ENCODE measurements at places on chromosomes 16 and 17.

DNA sequence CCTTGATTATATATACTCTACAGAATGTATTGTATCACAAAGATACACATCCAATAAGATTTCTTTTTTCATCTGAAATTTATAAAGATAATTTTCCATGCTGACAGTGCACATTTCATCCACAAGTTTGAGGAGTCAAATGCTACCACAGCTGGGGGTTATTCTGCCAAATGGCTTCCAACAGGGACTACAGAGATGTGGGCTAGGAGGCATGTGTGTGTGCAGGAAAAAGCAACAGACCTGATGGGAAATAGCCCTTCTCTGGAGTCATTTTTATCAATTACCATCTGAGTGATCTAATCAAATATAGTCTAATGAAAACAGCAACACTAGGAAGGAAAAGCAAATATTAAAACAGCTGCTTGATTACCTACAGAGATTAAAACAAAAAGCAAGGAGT lies 290.5 kb downstream of the CEP112 start:
- DNase-seq, result no peak

- DNase-seq, result no peak
Measured at GRCh38 chr16:3957344-3957980, 76.9 kb upstream of the CREBBP start.

- no peak for DNase-seq
Measured at GRCh38 chr16:28875134-28876018, 2.9 kb upstream of the ATP2A1 start.

DNA sequence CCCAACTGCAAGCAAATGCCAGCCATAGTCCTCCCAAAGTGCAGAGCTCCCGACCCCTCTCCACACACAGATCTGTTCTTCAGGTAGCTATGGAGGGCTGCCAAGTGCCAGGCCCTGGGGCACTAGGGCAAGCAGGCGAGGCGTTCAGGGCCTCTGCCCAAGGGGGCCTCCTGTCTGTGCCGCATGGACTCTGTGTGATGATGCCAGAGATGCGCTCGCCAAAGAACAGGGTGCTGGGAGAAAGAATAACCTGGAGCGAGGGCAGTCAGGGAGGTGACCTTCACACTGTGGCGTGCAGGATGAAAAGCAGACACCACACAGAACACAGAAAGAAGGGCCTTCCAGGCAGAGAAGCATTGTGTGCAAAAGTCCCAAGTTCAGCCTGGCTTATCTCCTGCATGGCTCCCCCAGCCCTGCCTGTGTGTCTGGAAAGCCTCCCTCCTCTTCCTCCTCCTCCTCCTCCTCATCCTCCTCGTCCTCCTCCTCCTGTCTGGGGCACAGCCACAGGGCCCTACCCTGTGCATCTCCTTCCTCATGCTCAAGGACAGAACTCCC lies 44.2 kb downstream of the PEMT start:
- DNase-seq, result no peak

GRCh38 chr16:55274391-55274790 lies 49.6 kb upstream of the IRX6 start:
- no peak for DNase-seq

DNA sequence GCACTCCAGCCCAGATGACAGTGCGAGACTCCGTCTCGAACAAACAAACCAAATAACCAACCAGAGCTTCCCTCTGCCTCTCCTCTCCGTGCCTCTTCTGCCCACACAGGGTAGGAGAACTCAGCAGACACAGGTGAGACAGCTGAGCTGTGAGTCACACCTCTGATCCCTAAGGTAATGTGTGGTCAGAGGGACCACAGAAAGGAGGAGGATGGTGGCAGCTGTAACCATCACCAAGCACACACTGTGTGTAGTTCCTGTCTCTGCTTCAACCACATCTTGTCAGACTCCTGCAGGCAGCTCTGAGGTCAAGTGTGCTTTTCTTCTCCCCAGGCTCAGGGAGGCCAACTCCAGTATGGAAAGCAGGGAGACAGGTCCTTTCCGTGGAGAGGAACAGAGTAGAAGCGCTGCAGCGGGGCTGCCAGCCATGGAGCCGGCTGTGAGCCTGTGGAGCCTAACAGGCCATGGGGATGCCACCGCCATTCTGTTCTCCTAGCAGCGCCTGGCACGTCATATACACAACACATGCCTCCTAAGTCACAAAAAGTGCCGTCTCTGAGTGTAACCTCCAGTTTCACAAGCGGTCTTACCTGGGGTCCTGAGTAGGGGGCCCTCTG lies 7.1 kb downstream of the NUDT16L1 start:
- no peak for DNase-seq

- no peak for DNase-seq
Measured at GRCh38 chr17:70123193-70123592, 46.1 kb upstream of the KCNJ2 start.

GRCh38 chr16:86765389-86766026 lies 187.2 kb downstream of the FOXL1 start:
- no peak for DNase-seq

- DNase-seq, result no peak
Measured at GRCh38 chr16:16045296-16045695, 95.9 kb downstream of the ABCC1 start.

- DNase-seq, result no peak
Measured at GRCh38 chr17:41687828-41688640, 651 bp upstream of the EIF1 start.

- no peak for DNase-seq
Measured at GRCh38 chr17:45900136-45900535, 5.8 kb downstream of the MAPT start.

GRCh38 chr17:10013365-10014112 lies 108.5 kb upstream of the RCVRN start:
- no peak for DNase-seq

DNA sequence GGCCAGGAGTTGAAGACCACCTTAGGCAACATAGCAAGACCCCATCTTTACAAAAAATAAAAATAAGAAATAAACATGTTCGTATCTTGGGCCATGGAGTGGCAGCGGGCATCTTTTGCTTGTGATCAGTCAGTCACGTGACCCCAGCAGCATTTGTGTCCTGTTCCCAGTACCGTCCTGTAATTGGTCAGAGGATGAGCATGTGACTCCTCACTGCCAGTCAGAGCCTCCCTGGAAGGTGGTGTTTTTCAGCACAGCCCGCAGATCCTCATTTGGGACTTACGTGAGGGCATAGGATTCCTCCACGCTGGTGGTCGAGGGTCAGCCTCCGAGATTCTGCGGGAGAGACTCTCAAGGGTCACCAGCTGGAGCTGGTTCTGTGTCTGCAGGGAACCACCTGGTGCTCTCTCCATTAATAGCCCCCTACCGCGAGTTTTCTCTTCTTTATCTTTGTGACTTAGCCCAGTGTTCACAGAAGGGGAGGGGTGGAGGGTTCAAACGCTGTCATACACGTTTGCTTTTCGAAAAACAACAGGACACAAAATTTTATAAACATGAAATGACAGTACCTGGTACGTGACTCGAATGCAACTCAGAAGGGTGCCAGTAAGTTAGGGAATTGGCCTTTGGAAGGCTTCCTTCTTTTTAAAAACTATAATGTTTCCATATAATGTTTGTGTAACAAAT lies 17.2 kb downstream of the MRC2 start:
- no peak for DNase-seq

DNA sequence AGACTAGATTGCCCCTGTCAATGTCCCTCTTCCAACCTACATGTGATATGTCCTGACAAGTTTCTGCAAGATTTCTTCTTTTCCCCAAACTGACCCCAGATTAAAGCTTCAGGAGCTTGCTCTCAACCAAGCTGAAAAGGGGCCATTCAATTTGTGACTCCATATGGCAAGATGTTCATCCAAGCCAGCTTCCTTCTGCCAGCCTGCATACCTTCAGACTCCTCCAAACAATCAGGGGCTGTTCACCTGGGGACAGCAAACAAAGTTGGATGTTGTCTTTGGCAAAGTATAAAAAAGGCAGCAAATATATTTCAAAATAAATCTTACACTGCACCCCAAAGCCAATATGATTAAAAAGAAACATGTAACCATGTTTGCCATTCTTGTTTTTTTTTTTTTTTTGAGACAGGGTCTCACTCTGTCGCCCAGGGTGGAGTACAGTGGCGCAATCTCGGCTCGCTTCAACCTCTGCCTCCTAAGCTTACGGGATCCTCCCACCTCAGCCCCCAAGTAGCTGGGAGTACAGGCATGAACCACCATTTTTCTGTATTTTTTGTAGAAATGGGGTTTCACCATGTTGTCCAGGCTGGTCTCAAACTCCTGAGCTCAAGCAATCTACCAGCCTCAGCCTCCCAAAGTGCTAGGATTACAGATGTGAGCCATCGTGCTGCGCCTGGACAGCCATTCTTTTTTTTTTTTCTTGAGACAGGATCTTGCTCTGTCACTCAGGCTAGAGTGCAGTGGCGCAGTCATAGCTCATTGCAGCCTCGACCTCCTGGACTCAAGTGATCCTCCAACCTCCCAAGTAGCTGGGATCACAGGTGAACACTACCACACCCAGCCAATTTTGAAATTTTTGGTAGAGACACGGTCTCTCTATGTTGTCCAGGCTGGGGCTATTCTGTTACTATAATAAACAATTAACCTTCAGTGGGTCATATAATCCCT lies 50.0 kb upstream of the AKAP1 start:
- no peak for DNase-seq

GRCh38 chr16:66534376-66534799 lies 15.5 kb downstream of the TK2 start:
- no peak for DNase-seq

- DNase-seq, result no peak
Measured at GRCh38 chr16:62177351-62178203, 141.3 kb upstream of the CDH8 start.

- no peak for DNase-seq
Measured at GRCh38 chr17:82228842-82229697, at the start of gene SLC16A3. TSS of gene SLC16A3 (plus strand) at chr17:82229042. CDS start at chr17:82236009, 6,967 bp downstream.

DNA sequence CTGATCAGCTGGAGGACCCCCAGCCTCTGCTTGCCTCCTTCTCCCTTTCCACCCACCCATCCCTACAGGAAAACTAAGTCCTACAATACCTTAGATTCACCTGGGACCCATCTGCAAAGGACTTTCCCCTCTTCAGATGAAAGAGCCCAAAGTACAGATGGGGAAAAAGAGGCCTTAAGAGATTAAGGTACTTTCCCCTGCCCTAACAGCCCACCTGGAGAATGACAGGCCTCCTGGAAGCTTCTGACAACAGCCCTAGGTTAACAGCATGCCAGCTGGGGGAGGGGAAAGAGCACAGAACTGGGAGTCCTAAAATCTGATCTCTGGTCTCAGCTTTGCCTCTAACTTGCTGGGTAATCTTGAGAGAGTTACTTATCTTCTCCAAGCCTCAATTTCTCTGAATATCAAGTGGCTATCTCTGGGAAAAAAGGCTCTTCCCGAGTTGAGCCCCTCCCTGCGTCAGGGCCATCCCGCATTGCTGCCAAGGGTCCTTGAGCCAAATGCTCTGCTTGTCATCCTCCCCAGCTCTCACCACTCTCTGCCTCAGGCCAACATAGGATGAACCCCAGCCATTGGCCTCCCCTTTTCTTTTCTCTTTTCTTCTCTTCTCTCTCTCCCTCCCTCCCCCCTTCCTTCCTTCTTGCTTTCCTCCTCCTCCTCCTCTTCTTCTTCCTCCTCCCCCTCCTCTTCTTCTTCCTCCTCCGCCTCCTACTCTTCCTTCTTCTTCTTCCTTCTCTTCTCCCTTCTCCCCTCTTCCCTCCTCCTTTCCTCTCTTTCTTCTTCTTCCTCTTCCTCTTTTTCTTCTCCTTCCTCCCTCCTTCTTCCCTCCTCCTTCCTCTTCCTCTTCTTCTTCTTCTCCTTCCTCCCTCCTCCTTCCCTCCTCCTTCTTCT lies 22.5 kb upstream of the SP6 start:
- no peak for DNase-seq

DNA sequence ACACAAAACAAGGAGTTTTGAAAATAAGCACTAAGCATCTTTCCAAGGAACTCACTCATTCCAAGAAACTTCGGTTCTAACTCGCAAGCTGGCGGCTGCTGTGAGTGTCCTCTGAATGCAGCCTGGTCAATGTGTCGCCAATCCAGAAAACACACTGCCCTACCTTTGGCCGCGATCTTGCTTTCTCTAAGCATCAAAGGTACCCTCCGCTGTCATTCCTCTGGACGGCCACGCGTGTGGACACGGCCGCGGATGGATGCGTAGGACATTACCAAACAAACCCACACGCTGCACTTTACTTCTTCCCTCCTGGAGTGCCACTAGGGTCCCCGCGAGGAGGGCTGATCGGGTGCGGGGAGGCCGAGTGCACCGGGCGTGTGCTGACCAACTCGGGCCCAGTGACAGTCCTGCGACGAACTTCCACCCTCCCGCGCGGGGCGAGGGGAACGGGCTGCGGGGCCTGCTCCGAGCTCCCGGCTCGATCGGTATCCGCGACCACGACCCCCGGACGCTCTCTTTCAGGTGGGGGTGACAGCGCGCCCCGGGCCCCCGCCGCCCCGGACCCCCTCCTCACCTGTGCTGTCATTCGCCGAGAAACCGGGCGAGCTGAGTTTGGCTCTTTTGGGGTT lies 1.1 kb downstream of the CREBBP start:
- no peak for DNase-seq

GRCh38 chr17:78442648-78443218 lies 64.3 kb downstream of the PGS1 start:
- DNase-seq, result no peak

DNA sequence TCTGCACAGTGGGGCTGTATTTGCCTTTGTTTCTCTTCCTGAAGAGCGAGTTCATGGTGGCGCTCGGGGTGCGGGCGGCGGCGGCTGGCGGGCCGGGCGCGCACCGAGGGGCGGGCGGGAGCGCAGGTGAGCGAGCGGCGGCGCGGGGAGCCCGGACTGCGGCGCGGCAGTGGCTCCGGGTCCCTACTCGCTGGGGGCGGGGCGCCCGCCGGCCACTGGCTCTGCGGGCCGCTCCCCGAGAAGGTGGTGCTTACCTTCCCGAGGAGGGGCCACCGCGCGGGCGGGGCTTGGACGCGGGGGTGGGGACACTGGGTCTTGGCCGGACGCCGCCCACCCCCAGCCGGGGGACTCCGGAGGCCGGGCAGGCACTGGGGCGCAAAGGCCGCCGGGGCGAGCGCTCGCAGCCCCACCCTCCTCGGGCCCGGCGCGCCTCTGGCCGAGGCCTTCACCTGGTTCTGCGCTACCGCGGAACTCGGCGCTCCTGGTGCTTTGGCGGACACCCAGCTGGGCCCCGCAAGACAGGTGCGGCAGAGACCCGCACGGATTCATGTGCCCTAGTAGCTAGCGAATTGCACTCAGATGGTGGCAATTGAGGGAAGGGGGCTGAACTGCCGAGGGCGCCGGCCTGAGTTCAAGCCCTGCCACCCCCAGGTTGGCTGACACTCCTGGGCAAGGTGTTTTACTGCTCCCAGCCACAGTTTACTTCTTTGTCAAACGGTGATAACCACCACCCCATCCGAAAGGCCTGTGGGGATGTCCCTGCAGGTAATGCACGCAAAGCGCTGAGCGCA lies at the start of gene PPL:
Gene PPL, minus strand, starts transcription at position 158 of the 791 bp plus-strand sequence. Its CDS starts 103 bp downstream, at position 55.
- no peak for DNase-seq

Data from GOT3 (cell line).